Parietal lobe (tissue), 2 donors: ENCODE measurements at places on chromosomes 1 and 21. TPM values are rescaled to one million over a fixed set of nuclear protein-coding genes. Genes with fewer than 3 reads are reported as not detected.

Gene CTSE
- total RNA-seq: not detected

Gene LCE1D
- not detected for total RNA-seq

Gene TCP10L
- 3.4 TPM for total RNA-seq

Gene TXNIP
- 92.6 TPM for total RNA-seq

Gene COPA
- total RNA-seq: 182 TPM

Gene ATP6V1G3
- total RNA-seq: not detected

Gene SLC5A9
- total RNA-seq: not detected

Gene NBPF1
- total RNA-seq: 163 TPM

Gene CAMK1G
- total RNA-seq: 2.8 TPM

Gene HCRTR1
- 3.8 TPM for total RNA-seq

Gene SH3BP5L
- 35.4 TPM for total RNA-seq

Gene KLHDC9
- total RNA-seq: 1.6 TPM
